ENCODE measurements at places on chromosomes 4 and X. TPM values are rescaled to one million over a fixed set of nuclear protein-coding genes. Genes with fewer than 3 reads are reported as not detected.

- H3K27me3 ChIP-seq: no peaks in the 10 kb centered on the region
- no peak overlapping the region for H3K4me3 ChIP-seq
- H3K36me3 ChIP-seq: no peaks in the 10 kb centered on the region
Observed at GRCh38 chrX:133783274-133783673, 202.1 kb downstream of the GPC3 start.

DNA sequence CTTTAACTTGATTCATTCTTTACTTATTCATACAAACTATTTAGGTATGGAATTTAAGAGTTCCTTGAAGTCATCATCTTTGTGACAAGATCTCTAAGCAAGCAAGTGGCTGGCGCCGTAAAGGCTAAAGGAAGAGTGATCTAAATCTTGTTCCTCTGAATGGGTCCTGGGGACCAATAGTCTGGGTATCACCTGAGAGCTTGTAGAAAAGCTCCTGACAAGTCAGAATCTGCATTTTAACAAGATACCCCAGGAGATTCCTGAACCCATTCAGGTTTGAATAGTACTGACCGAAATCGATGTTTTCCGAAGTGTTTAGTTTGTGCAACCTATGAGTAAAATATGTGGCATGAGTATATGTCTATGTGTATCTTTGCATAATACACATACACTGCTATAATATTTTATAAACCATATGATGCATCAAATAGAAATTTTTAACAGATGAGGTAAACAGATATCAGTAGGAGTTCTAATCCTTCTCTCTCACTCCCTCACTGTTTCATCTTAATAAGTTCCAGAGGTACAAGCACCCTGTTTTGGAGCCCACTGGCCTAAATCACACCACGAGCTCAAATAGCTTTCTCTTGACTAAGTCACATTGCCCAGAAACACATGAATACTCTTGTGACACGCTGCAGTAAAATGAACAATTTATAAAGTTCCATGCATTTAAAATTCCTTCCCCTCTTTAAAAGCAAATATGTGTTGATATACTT, 170.0 kb downstream of the RELL1 start:
- H3K4me1 ChIP-seq: no peaks in the 10 kb centered on the region
- no peak overlapping the region for H3K4me3 ChIP-seq
- H3K27me3 ChIP-seq: no peaks in the 10 kb centered on the region
- DNase-seq: no peak
- no peak overlapping the region for H3K27ac ChIP-seq

GRCh38 chr4:7657545-7658297, 223.0 kb upstream of the PSAPL1 start:
- DNase-seq: no peak
- H3K4me1 ChIP-seq: no peaks in the 10 kb centered on the region
- no peaks in the 10 kb centered on the region for H3K36me3 ChIP-seq
- H3K27me3 ChIP-seq: no peaks in the 10 kb centered on the region

GRCh38 chrX:153304988-153305736, 16.4 kb downstream of the PNMA6F start:
- H3K36me3 ChIP-seq: no peaks in the 10 kb centered on the region
- no peak overlapping the region for H3K27ac ChIP-seq
- H3K27me3 ChIP-seq: no peaks in the 10 kb centered on the region
- no peak for DNase-seq
- no peaks in the 10 kb centered on the region for H3K4me1 ChIP-seq

DNA sequence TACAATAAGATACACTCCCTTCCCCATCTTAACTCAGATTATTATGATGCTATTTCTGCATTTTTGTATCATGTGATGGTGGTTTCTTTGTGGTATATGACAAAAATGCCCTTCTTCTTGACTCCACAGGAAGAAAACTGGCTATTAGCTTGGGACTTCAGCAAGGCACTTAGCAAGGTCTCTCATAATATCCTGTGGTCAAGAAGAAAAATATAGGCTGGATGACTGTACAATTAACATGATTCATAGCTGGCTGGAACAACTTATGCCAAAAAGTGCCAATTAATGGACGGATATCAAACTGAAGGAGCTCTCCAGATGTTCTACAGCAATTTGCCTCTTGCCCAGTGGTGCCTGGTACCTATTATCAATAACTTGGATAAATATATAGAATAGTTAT, 2.3 kb upstream of the MID1IP1 start:
- H3K27ac ChIP-seq: no peak overlapping the region
- no peaks in the 10 kb centered on the region for H3K36me3 ChIP-seq
- H3K27me3 ChIP-seq: no peaks in the 10 kb centered on the region

DNA sequence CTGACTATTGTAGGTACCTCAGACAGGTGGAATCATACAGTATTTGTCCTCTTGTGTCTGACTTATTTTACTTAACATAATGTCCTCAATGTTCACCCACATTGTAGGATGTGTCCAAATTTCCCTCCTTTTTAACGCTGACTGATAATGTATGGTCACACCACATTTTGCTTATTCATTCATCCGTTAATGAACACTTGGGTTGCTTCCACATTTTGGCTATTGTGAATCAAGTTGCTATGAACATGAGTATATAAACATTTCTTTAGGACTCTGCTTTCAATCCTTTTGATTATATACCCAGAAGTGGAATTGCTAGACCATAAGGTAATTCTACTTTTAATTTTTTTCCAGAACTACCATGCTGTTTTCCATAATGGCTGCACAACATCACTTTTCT, 87.0 kb upstream of the NDP start:
- H3K4me3 ChIP-seq: no peak overlapping the region
- no peak for DNase-seq
- H3K27me3 ChIP-seq: no peaks in the 10 kb centered on the region
- H3K36me3 ChIP-seq: no peaks in the 10 kb centered on the region
- H3K27ac ChIP-seq: no peak overlapping the region

GRCh38 chr4:95417531-95417930, 131.2 kb downstream of the UNC5C start:
- no peak overlapping the region for H3K4me3 ChIP-seq
- H3K4me1 ChIP-seq: no peaks in the 10 kb centered on the region
- no peak overlapping the region for H3K27ac ChIP-seq
- DNase-seq: no peak

GRCh38 chrX:112545051-112545450, 134.7 kb downstream of the LHFPL1 start:
- H3K27me3 ChIP-seq: no peaks in the 10 kb centered on the region
- no peak overlapping the region for H3K27ac ChIP-seq

DNA sequence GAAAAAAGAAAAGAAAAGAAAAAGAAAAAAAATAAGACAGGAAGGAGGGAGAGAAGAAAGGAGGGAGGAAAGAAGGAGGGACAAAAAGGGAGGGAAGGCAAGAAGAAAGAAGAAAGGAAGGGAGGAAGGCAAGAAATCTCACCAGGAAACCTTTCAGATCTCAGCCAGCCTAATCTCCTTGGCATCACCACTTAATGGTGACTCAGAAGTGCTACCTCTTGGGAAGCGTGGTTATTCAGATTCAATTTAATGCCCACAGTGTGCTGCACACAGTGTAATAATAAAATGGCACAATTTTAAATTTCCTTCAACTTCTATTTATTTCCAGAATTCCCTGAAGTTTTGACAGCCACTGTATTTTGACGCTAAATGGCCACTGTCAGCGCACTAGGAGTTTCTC, 50.3 kb downstream of the DKK2 start:
- no peaks in the 10 kb centered on the region for H3K36me3 ChIP-seq
- no peak overlapping the region for H3K4me3 ChIP-seq
- DNase-seq: no peak
- H3K27me3 ChIP-seq: no peaks in the 10 kb centered on the region
- H3K27ac ChIP-seq: no peak overlapping the region

DNA sequence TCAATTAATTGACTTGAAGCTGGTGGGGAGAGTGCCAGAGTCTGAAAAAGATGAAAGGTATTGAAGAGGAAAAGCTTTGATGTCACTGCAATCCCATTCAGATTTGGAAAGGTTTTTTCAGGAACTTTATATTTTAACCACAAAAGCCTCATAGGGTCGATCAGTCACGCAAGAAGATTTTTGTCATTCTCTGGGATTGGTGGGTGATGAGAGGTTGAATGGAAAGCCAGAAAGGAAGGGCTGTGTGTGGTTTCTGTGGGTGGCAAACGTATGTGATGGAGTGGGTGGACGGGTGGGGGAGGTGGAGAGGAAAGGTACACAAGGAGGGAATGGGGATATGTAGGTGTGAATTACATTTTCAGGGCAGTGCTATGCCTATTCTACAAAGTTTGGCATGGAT, 173.8 kb upstream of the SCML1 start:
- H3K27ac ChIP-seq: no peak overlapping the region
- no peaks in the 10 kb centered on the region for H3K36me3 ChIP-seq
- H3K4me3 ChIP-seq: no peak overlapping the region
- no peaks in the 10 kb centered on the region for H3K4me1 ChIP-seq

- no peaks in the 10 kb centered on the region for H3K36me3 ChIP-seq
- H3K4me1 ChIP-seq: peaks cover 8% of the 10 kb centered on the region
- DNase-seq: no peak
Observed at GRCh38 chr4:122884499-122884898, 37.9 kb downstream of the NUDT6 start.

DNA sequence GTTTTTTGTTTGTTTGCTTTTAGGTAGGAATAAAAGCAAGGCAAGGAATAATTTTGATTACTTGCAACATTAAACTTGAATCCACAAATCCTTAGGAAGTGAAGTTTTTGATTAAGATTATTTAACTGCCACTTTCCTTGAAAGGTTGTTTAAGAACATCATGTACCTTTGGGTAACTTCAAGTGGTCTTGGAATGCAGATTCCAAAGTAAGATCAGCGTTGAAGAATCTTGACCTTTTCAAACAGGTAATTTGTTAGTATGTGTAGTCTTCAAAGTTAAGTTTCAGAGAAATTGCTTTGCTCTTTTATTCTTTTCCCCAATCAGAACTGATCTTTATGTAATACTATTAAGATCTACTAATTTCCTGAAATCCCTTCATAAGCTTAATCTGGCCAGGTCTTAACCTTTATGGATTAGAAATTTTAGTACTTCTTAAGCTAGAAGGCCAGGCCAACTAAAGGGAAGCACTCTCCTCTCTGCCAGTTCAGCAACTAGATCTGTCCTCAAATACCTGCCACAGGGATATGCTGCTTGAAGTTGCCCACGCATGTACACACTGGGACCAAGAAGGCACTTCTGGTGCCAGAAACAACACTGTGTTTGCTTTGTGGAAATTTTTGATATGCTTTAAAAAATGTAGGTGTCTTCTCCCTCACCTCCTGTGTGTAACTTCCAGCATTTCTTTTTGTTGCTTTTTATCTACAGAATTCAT, 7.4 kb downstream of the NPNT start:
- peaks cover 24% of the 10 kb centered on the region for H3K27me3 ChIP-seq
- H3K4me3 ChIP-seq: no peak overlapping the region
- no peaks in the 10 kb centered on the region for H3K4me1 ChIP-seq
- no peaks in the 10 kb centered on the region for H3K36me3 ChIP-seq
- no peak overlapping the region for H3K27ac ChIP-seq
- no peak for DNase-seq

DNA sequence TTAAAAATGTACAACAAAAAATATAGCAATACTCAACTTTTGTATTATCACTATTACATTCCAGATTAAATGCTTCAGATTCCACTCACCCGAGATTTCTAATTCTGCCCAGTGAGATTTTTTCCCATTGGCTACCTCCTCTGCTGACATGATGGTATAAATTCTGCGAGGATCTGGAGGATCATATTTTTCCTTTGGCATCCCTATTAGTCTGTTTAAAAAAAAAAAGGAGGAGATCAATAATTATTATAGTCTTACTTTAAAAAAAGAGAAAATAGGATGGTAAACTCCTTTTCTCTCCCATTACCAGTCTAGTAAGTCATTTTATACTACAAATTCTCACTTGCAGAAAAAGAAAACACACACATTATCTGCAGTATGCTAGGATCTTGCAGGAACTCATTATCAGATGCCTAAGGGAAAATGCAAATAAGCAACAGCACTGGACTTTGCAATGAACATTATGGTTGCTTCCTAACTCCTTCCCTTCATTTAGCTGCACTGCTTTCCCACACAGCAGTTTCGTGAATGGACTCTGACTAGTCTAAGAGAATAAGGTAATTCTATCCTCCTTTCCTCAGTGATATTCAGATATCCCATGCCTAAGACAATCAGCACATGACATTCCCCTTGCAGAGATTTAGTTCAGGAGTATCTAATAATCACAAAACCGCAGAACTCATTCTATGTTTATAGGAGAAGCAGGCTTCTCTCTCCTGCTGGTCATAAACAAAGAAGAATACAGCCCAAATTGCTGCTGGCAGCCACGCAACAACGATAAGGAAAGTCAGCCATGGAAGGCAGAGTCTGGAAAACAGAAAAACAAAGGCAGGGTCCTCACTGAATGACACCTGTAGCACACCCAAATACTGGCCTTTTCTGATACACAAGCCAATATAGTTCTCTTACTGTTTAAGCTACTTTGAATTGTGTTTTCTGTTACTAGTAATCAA, 42.7 kb downstream of the CNOT6L start:
- peaks cover 48% of the 10 kb centered on the region for H3K36me3 ChIP-seq
- no peak for DNase-seq
- peak overlapping the region; percentile 3 for H3K4me3 ChIP-seq
- H3K27ac ChIP-seq: no peak overlapping the region
- no peaks in the 10 kb centered on the region for H3K27me3 ChIP-seq

- H3K4me1 ChIP-seq: no peaks in the 10 kb centered on the region
- H3K4me3 ChIP-seq: no peak overlapping the region
- no peaks in the 10 kb centered on the region for H3K27me3 ChIP-seq
- H3K27ac ChIP-seq: no peak overlapping the region
Observed at GRCh38 chrX:55874807-55875206, 157.3 kb downstream of the RRAGB start.

The PAK3 gene
- total RNA-seq: 0.40 TPM

The BMX gene
- 3.1 TPM for total RNA-seq

The XAGE1A gene
- total RNA-seq: not detected

The PQBP1 gene
- total RNA-seq: 75.5 TPM

The UGT2B15 gene
- not detected for total RNA-seq

The ARMCX5 gene
- total RNA-seq: 7.0 TPM

The DCTD gene
- 36.8 TPM for total RNA-seq

The BANK1 gene
- 0.56 TPM for total RNA-seq

Measured in heart right ventricle (tissue), 16 donors.